ENCODE measurements at places on chromosomes 7 and 10. TPM values are rescaled to one million over a fixed set of nuclear protein-coding genes. Genes with fewer than 3 reads are reported as not detected.

Gene WNT8B
- total RNA-seq = not detected

Gene ATXN7L1
- not detected for total RNA-seq

Gene CNTNAP2
- total RNA-seq = not detected

Gene TMEM26
- not detected for total RNA-seq

Gene ZNF735
- not detected for total RNA-seq

Gene GIMAP7
- not detected for total RNA-seq

Gene AGR3
- total RNA-seq = not detected

Gene MSS51
- 5.7 TPM for total RNA-seq

Gene NEBL
- not detected for total RNA-seq

Gene NXPH1
- not detected for total RNA-seq

Gene CABCOCO1
- total RNA-seq = not detected

Gene PLA2G12B
- total RNA-seq = not detected

Gene CALML3
- not detected for total RNA-seq

Gene TDRD1
- not detected for total RNA-seq

Gene HNRNPH3
- total RNA-seq = 24.1 TPM

Gene RBP3
- total RNA-seq = not detected

Gene NACAD
- total RNA-seq = not detected

Gene AMZ1
- not detected for total RNA-seq

Gene PLXNA4
- 0.48 TPM for total RNA-seq

Gene CYP3A5
- not detected for total RNA-seq

Gene GALNT17
- not detected for total RNA-seq

Gene ATG9B
- total RNA-seq = 1.6 TPM

Gene EIF3B
- 87.0 TPM for total RNA-seq

Gene SLC39A12
- not detected for total RNA-seq

Gene TLX1
- total RNA-seq = not detected

Gene DGKI
- not detected for total RNA-seq

Gene ADK
- total RNA-seq = 29.0 TPM

Gene MMP21
- not detected for total RNA-seq

Gene CFTR
- not detected for total RNA-seq

Gene IFRD1
- 57.4 TPM for total RNA-seq

Gene DPP6
- not detected for total RNA-seq

Gene CALY
- total RNA-seq = not detected

Gene GRM3
- not detected for total RNA-seq

Gene MNX1
- 0.22 TPM for total RNA-seq

Gene ASIC3
- 6.2 TPM for total RNA-seq

Gene AKR1C4
- not detected for total RNA-seq

Gene ZNF394
- total RNA-seq = 40.8 TPM

Gene ELN
- total RNA-seq = not detected

Gene EPHB4
- total RNA-seq = 9.3 TPM

Gene AUTS2
- 31.0 TPM for total RNA-seq

Gene CYP2C8
- total RNA-seq = not detected

Gene OR6B1
- not detected for total RNA-seq

Gene LAMB1
- not detected for total RNA-seq

Gene GIMAP6
- total RNA-seq = not detected

Gene SPDYE16
- total RNA-seq = not detected

Gene BTBD16
- total RNA-seq = not detected

Gene IFIT5
- total RNA-seq = 0.30 TPM

Gene AKR1C2
- total RNA-seq = not detected

Gene SUGCT
- total RNA-seq = 0.48 TPM

Gene PDLIM1
- total RNA-seq = 0.54 TPM

Gene SLC35G1
- total RNA-seq = 1.5 TPM

Gene ANKRD26
- total RNA-seq = 16.3 TPM

Gene ZNF25
- total RNA-seq = 5.6 TPM

Gene ABCB1
- total RNA-seq = not detected

Gene GNAT3
- total RNA-seq = 0.26 TPM

Measured in Karpas-422 (cell line).